ENCODE measurements at places on chromosomes 1 and 21.

GRCh38 chr1:116699605-116700004 is 32.1 kb upstream of the IGSF3 start:
- DNase-seq, result peak; percentile 29

GRCh38 chr1:94068999-94069918 is 51.7 kb downstream of the ABCA4 start:
- DNase-seq, result no peak

DNA sequence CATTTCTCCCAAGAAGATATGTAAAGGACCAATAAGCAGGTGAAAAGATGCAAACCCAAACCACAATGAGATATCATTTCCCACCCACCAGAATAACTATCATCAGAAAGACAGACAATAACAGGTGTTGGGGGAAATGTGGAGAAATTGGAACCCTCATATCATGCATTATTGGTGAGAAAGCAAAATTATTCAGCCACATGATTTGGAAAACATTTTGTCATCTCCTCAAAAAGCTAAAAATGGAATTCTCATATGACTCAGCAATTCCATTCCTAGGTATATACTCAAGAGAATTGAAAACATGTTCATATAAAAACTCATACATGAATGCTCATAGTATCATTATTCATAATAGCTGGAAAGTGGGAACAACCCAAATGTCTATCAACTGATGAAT is 25.1 kb upstream of the RNF186 start:
- DNase-seq, result no peak

DNA sequence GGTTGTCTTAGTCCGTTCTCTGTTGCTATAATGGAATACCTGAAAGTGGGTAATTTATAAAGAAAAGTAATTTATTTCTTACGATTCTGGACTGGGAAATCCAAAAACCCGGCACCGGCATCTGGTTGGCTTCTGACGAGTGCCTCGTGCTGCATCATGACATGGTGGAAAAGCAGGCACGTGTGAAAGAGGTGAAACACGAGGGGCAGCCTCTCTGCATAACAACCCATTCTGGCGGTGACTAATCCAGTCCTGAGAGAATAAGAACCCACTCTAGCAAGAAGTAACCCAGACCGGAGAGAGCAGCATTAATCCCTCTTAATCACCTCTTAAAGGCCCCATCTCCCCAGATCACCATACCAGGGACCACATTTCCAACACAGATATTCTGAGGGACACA is 2.7 kb upstream of the EDEM3 start:
- DNase-seq, result no peak

DNA sequence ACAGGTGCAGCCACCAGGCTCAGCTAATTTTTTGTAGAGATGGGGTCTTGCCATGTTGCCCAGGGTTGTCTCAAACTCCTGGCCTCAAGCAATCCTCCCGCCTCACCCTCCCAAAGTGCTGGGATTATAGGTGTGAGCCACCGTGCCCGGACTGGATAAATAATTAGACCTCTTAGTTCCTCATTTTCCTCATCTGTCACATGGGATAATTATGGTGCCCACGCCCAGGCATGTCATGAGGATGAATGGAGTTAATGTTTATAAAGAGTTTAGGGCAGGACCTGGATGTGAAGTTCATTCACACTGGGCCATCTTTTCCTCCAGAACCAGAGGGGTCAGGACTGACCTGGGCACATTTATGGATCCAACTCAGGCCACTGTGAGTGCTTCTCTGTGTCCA is 23.7 kb downstream of the PADI3 start:
- DNase-seq, result no peak

DNA sequence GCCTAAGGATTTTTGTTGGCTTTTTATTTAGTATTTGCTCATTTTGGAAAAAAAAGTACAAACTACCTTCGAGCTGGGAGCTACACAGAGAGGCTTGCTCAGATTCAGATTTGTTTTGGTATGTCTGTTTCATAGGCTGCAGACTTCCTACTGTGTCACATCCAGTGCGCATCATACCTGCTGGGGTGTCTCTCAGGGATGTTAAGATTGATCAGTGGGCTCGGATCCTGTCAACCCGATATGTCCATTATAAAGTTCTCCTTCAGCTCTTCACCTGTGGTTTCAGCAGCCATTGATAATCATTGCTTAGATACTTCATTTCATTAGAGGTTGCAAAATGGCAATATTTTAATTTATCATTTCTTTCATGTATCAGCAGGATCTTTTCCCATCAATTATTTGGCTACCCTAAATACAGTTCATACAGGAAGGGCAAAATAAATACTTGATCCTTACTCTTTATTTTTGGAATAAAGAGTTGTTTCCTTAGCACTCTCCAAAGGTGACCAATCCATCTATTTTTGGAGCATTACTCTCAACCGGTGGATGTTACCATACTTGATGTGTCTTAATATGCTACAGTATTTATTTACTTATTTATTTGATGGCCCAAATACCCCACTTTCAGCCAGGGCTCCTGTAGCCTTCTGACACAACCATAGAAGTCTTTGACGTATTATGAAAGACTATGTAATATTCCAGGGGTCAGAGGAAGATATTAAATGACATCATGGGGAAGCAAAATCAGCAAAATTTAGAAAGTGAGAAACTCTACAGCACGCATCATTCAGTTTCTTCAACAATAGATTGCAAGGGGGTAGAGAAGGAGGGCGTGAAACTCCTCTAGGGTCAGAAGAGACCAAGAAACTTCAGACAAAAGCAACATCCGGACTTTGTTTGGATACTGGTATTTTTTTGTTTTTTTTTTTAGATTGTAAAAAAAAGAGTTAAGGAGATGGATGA is 55.3 kb upstream of the HNRNPU start:
- DNase-seq, result no peak

DNA sequence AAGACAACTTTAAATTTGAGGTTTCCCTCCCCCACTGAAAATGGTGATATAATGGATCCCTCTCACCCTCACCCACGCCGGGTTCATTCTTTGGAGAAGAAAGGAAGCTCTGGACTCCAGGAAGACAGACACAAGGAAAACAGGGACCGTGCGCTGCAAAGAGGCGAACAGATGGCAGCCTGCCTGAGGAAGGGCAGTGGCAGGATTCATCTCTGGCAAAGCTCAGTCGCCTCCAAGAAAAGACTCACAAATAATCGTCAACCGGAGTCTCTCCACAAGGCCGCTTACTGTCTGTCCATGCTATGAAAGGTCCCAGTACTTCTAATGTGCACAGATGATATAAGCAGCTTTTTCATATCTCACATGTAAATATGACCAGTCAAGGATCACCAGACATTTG is 110.3 kb downstream of the TIAM1 start:
- no peak for DNase-seq

DNA sequence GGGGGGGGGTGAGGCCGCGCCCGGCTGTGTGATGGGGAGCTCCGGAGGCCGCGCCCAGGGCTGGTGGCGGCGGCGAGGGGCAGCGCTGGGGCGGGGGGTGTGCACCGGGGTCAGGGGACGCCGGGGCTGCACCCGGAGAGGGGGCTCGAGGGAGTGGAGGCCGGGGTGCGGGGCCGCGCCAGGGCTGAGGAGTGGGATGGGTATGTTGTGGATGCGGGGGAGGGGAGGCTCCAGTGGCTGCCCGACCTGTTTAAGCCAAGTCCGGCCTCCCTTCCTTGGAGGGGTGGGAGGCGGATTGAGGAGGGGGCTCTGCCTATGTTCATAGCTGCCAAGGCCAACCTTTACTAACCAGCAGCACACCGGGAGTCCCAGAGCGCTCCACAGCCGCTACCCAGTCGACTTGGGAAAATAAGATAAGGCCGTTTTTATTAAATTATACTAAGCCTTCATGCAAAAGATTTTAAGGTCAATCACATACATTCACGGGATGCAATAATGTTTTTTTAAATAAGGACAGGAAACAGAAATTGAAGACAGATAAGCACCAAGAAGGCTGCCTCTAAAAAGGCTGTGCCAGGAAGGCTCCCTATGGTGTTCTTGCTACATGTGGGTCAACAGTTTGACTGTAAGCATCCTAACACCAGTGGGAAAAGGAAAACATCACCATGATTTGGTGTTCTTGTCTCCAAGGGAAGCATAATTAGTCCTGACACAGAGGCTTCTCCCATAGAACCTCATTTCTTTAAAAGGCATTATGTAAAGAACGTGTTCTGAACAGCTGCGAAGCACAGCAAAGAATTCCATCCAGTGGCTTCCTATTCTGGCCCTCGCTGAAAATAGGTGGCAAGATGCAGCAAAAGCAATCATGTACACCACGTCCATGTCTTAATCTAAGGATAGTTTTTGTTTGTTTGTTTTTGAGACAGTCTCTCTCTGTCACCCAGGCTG is 626 bp upstream of the HLCS start:
- no peak for DNase-seq

DNA sequence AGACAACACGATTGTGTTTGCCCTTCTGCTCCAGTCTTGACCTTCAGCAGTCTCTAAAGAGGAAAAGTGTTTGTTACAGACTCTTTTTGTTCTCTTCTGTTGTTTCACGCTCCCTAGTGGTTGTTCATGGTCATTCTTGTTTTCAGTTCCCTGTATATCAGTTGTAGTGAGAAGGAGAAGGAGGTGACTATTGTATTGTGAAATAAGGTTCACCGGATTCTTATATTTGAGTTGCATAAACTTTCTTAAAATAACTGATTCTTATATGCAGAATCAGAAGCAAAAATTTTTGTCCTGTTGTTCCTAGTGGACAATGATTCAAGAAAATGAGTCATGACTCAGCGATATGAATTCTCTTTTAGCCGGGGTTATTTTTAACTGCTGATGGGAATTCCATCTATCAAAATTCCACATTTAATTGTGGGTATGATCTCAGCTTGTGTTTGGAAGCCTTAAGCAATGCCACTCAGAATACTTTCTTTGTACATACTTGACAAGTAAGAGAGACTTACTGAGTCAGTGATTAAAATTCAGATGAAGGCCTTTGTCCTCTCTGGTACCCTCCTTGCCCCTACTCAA is 152.2 kb downstream of the CLEC20A start:
- no peak for DNase-seq

DNA sequence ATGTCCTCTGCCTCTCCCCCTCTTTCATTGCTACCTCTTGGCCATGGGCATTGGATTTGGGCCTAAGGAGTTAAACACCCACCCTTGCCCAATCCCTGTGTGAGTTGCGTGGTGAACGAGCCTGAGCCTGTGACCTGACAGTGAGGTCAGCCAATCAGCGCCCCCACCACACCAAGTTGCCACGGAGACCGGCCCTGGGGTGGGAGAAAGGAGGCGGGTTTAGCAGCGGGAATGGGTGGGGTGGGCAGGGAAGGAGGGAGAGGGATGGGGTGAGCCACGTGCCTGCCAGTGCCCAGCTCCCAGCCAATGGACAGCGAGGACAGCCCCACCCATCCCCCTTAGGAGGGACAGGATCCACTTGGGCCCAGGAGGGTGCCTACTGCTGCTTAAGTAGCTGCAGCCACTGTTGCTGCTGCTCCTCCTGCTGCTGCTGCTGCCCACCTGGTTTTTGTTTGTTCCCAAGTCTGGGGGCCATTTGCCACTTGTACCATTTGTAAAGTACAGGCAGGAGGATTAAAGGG is 9.5 kb downstream of the ZBTB7B start:
- peak; percentile 86 for DNase-seq

DNA sequence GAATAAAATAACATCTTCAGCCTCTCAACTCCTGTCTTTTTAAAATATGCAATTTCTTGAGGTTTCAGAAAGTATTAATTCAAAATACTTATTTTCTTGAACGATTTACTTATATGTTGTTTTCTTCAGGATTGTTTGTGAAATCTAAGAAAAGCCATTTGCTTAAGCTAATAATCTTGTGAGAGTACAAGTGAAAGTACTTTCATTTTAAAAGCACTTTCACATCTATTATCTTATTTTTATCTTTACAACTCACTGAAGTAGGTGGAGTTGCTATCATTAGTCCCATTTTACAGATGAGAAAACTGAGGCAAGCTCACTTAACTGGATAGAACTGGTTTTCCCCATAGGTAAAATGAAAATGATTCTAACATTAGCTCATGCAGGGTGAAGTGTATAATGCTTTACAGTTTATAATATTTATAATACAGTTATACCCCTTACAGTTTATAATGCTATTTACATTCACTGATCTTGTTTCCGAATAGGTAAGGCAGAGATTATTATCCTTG is 4.7 kb upstream of the PLPP3 start:
- DNase-seq, result no peak

DNA sequence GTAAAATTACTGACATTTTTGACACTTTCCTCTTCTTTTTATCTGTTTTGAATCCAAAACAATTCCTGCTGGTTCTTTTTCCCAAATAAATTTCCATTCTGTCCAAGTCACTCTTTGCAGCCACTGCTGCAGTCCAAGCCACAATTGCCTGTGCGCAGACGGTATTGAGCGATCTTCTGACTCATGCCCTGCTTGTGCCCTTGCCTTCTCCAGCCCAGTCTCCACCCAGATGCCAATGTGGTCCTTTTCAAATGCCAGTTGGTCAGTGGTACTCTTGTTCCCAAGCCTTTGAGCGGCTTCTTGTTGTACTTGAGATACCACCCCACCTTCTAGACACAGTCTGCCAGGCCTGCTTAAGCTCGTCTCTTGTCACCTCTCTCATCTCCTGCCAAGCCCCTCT is 78.9 kb downstream of the CAMTA1 start:
- DNase-seq, result no peak

GRCh38 chr1:211339631-211340041 is 13.0 kb downstream of the TRAF5 start:
- peak; percentile 13 for DNase-seq

GRCh38 chr21:31235671-31236450 is 108.2 kb downstream of the TIAM1 start:
- DNase-seq, result no peak

DNA sequence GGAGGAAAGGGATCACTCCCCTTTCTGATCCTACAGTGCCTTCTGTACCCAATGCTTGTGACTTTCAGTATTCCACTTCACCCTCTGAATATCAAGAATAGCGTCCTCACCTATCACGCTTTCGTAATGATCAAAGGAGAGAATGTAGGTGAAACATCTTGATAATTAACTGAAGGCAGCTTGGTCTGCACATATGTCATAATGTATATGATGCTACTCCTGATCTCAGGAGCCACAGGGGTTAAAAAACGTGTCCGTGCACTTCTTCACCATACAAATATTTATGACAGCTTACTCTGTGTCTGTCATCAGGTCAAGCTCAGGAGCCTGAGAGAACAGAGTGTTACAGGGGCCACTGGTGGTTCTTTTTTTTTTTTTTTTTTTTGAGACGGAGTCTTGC is 1.2 kb upstream of the PIK3C2B start:
- no peak for DNase-seq

- no peak for DNase-seq
These were observed 6.2 kb upstream of the EXTL1 start for GRCh38 chr1:26015358-26015757.

DNA sequence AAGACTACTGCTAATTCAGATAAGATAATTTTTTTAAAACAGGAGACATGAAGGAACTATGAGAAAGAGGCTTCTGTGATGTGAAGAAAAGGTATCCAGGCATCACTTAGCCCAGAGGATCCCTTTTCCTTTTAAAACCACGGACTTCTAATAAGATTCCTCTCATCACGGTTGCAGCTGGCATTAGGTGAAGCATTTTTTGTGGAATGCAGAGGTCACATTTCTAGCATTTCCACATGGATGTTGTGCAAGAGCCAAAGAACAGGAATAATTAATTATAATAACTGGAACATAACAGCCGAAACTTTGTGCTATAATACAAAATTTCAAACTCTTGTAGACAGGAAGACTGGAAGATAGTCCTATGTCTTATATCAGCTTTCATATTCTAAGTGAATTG is 27.6 kb downstream of the CYP2J2 start:
- DNase-seq, result no peak

- DNase-seq, result no peak
These were observed 7.4 kb upstream of the TFAP2E start for GRCh38 chr1:35565742-35566133.

GRCh38 chr1:37673920-37674319 is 18.4 kb upstream of the CDCA8 start:
- DNase-seq, result no peak

- no peak for DNase-seq
These were observed 1.2 kb upstream of the DENND1B start for GRCh38 chr1:197776351-197777105.

Measured in BE2C (cell line).